ENCODE measurements at places on chromosomes 7 and 10.
A peak's percentile ranks its signal among the peaks of the same experiment; 100 is the strongest.

- H3K4me1 ChIP-seq = no peaks in the 10 kb centered on the region
- H3K27me3 ChIP-seq = no peaks in the 10 kb centered on the region
- H3K27ac ChIP-seq = no peak overlapping the region
- H3K36me3 ChIP-seq = no peaks in the 10 kb centered on the region
Measured at GRCh38 chr7:52340067-52340466, 695.4 kb upstream of the POM121L12 start.

GRCh38 chr10:77532068-77532467 is 105.5 kb downstream of the KCNMA1 start:
- no peaks in the 10 kb centered on the region for H3K36me3 ChIP-seq
- H3K27ac ChIP-seq = no peak overlapping the region
- peaks cover 10% of the 10 kb centered on the region for H3K4me1 ChIP-seq

- H3K27ac ChIP-seq = no peak overlapping the region
- no peaks in the 10 kb centered on the region for H3K27me3 ChIP-seq
- H3K36me3 ChIP-seq = no peaks in the 10 kb centered on the region
- no peaks in the 10 kb centered on the region for H3K4me1 ChIP-seq
- H3K4me3 ChIP-seq = no peak overlapping the region
- no peak for DNase-seq
Measured at GRCh38 chr10:89062861-89063260, 72.3 kb downstream of the FAS start.

- H3K36me3 ChIP-seq = no peaks in the 10 kb centered on the region
- no peak overlapping the region for H3K4me3 ChIP-seq
- no peak overlapping the region for H3K27ac ChIP-seq
- no peaks in the 10 kb centered on the region for H3K4me1 ChIP-seq
- no peaks in the 10 kb centered on the region for H3K27me3 ChIP-seq
Measured at GRCh38 chr7:40647719-40648118, 512.9 kb downstream of the SUGCT start.

DNA sequence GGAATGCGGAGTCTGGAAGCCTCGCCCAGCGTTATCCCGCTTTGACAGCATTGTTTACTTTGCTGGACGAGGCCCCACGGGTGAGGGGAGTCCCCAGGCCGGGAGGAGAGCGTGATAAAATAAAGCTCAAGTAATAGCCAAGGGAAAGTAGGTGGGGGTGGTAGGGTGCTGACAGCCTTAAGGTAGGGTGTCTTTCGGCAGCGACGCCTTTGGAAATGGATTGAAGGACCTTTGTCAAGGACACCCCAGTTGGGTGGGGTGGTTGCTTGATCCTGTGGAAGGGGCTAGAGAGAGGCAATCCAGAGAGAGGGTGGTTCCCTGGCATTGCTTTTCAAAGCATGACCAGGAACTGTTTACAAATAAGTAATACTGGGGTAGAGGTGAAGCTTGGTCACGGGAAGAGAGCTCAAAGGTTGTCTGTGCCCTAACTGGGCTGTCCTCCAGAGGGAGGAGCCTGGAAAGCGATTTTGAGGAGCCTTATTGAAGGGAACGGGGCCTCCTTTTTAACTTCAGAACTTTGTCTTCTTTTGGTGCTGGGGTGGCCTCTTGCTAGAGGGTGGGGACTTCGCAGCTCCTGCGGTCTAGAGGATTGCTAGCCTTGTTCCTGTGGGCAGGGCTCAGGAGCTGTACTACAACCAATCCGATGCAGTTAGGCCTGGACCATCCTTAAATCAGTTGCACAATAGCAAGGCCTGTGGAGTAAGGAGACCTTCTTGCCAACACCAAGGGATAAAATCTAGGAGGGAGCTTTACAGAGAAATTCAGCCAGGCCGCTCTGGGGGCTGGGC is 1.3 kb downstream of the EIF4EBP2 start:
- no peaks in the 10 kb centered on the region for H3K27me3 ChIP-seq
- peaks cover 30% of the 10 kb centered on the region for H3K4me1 ChIP-seq
- peaks cover 5% of the 10 kb centered on the region for H3K36me3 ChIP-seq
- peak overlapping the region; percentile 98 for H3K27ac ChIP-seq
- peak; percentile 94 for DNase-seq

- H3K4me3 ChIP-seq = no peak overlapping the region
- H3K27ac ChIP-seq = no peak overlapping the region
- H3K4me1 ChIP-seq = no peaks in the 10 kb centered on the region
- no peak for DNase-seq
- H3K27me3 ChIP-seq = no peaks in the 10 kb centered on the region
Measured at GRCh38 chr7:82539969-82540368, 96.4 kb upstream of the CACNA2D1 start.

GRCh38 chr7:22296265-22296566 is 60.7 kb downstream of the RAPGEF5 start:
- no peaks in the 10 kb centered on the region for H3K4me1 ChIP-seq
- no peak overlapping the region for H3K27ac ChIP-seq

DNA sequence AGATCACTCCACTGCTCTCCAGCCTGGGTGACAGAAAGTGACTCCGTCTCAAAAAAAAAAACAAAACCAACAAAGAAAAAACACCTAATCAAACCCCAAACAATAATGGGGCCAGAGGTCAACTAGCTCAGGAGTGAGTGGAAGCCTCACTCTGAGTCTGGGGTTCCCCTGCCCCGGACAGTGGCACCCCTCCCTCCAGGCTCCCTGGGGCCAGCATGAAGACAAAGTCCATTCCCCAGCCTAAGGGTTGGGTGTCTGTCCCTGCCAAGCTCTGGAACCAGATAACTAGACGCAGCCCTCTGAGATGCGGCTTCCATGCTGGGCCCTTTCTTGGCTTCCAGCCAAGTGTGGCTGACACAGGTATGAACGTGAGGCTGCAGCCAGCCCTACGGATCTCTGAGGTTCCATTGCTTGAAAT is 1.7 kb upstream of the FUOM start:
- no peak for DNase-seq
- peaks cover 18% of the 10 kb centered on the region for H3K36me3 ChIP-seq
- H3K27me3 ChIP-seq = no peaks in the 10 kb centered on the region
- no peak overlapping the region for H3K4me3 ChIP-seq
- H3K4me1 ChIP-seq = peaks cover 12% of the 10 kb centered on the region

DNA sequence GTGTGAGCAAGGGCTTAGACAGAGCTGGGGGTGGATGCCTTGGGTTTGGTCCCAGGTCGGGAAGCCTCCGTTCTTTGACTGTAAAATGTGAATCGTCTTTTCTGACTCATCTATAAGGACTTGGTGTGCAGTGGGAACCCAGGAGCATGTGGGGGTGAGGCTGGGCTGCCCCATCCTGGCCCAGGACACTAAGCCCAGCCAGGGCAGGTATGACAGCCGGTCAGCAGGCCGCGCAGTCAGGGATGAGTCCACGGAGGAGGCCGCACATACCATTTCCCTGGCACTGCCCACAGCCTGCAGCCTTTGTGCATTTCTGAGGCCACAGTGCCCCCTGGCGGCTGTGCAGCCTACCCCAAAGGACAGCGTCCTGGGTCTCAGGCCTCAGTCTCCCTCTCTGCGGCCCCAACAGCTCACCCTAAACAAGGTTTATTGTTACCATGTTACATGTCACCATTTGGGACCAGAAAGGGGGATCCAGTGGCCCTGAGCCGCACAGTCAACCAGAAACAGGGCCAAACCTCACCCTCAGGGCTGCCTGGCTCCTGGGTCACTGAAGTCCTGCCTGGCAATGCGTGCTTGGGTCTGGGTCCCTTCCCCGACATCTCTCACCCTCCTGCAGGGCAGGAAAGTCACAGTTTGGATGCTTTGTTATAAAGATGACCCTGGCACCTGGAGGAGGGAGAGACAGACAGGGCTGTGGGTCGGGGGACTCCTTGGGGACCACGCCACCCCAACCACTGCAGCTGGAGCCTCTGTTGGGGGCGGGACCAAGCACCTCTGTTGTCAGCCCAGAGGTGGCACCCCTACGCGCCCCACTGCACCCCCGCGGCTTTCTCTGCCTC is 14.4 kb upstream of the SH2B2 start:
- H3K27me3 ChIP-seq = no peaks in the 10 kb centered on the region
- DNase-seq = peak; percentile 83
- H3K4me1 ChIP-seq = no peaks in the 10 kb centered on the region
- H3K4me3 ChIP-seq = no peak overlapping the region
- no peaks in the 10 kb centered on the region for H3K36me3 ChIP-seq

GRCh38 chr7:42485301-42485766 is 248.3 kb upstream of the GLI3 start:
- no peak for DNase-seq
- no peaks in the 10 kb centered on the region for H3K4me1 ChIP-seq
- no peak overlapping the region for H3K4me3 ChIP-seq
- H3K36me3 ChIP-seq = no peaks in the 10 kb centered on the region

GRCh38 chr7:36217211-36217960 is 64.3 kb downstream of the EEPD1 start:
- no peaks in the 10 kb centered on the region for H3K36me3 ChIP-seq
- no peaks in the 10 kb centered on the region for H3K4me1 ChIP-seq
- no peak overlapping the region for H3K4me3 ChIP-seq
- no peak for DNase-seq
- H3K27me3 ChIP-seq = no peaks in the 10 kb centered on the region

DNA sequence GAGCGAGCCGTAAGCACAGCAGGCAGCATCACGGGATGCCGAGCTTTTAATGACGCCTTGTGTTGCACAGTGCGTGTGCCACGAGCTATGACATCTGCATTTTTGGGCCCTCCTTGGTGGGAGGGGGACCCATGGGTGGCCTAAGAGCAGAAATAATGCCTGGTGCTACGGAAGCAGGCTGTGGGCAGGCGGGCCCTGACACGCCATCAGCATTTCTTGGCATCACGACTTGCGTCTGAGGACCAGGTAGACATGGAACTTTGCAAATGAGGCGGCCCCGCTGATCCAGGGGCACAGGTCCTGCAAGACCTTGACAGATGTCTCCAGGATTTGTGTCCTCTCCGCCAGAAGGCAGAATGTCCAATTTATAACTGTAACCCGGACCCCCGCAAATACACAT is 117.8 kb upstream of the RNF32 start:
- H3K27me3 ChIP-seq = no peaks in the 10 kb centered on the region
- H3K27ac ChIP-seq = no peak overlapping the region
- H3K4me3 ChIP-seq = no peak overlapping the region
- DNase-seq = no peak

DNA sequence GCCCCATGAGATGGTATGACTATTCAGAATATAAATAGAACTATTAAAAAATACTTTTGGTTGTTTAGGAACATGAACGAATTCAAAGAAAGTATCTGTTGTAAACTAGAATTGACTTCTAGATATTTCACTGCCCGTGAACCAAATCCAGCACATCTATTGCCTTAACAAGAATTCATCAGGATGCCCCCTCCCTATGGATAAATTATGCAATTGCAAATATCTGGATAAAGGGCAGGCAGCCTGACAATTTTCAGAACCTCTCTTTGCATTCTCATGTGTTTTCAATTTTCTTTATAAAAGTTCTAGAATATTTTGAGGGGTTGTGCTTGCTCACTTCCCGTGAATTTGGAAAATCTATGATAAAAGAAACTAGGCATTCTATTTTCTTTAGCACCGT is 822.1 kb upstream of the SORCS1 start:
- no peak overlapping the region for H3K4me3 ChIP-seq
- no peak overlapping the region for H3K27ac ChIP-seq
- DNase-seq = no peak
- H3K4me1 ChIP-seq = no peaks in the 10 kb centered on the region

DNA sequence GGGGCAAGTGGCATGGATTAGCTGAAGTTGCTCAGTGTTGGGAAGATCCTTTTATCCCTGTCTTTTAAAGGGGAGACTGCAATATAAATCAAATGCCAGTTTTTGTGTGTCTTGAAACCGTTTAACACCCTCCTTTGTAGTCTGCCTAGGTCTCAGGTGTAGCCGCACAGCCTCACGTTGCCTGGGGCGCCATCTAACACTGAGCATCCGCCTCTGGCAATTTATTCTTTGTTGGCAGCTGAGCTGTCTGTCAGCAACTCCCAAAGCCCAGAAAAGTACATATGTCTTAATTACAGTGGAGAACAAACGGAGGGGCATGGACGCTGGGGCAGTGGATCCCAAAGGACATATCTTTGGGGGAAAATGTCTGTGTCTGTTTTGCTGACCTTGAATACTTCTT is 254.7 kb downstream of the STK31 start:
- no peaks in the 10 kb centered on the region for H3K27me3 ChIP-seq
- H3K27ac ChIP-seq = no peak overlapping the region
- H3K36me3 ChIP-seq = no peaks in the 10 kb centered on the region
- H3K4me1 ChIP-seq = no peaks in the 10 kb centered on the region

GRCh38 chr7:79471283-79471682 is 17.8 kb upstream of the MAGI2 start:
- no peaks in the 10 kb centered on the region for H3K27me3 ChIP-seq
- no peak overlapping the region for H3K4me3 ChIP-seq
- no peak for DNase-seq
- H3K4me1 ChIP-seq = no peaks in the 10 kb centered on the region
- H3K36me3 ChIP-seq = peaks cover 5% of the 10 kb centered on the region
- peak overlapping the region; percentile 4 for H3K27ac ChIP-seq

DNA sequence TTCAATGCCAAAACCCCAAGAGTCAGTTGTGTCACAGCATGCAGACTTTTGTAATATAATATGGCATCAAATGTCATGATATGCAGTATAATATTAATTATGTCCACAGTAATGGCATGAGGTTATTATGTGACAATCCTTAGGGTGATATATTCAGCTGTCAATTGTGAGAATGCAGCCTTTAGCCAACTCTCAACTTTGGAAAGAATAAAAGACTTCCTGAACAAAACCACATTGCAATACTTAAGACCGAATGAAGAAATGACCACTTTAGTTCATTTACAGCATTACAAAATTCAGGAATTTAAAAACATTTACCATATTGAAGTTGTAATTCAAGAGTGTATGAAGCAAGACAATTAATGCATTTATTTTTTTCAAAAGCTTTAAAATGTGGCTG is 45.4 kb downstream of the CPVL start:
- H3K27me3 ChIP-seq = no peaks in the 10 kb centered on the region
- H3K27ac ChIP-seq = no peak overlapping the region
- no peak overlapping the region for H3K4me3 ChIP-seq

DNA sequence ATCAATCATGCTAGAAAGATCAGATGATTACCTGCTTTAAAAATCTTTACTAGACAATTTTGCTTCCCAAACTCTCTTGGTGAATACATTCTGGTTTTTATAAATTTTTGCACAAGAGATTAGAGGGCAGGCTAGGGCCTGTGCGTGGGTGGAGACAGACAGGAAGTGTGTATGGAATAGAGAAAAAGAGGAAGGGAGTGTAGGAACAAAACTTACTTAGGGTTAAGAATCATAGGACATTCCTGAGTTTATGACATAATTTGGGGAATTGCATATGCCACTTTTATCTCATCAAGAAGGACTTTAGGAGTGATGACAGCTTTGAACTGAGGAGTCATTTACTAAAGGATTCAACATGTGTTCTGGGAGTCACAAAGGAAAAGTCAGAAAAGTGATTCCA is 31.3 kb downstream of the LAMB1 start:
- no peak for DNase-seq
- H3K27ac ChIP-seq = peak overlapping the region; percentile 95
- H3K27me3 ChIP-seq = no peaks in the 10 kb centered on the region

- no peaks in the 10 kb centered on the region for H3K27me3 ChIP-seq
- no peak for DNase-seq
- H3K4me3 ChIP-seq = no peak overlapping the region
- no peaks in the 10 kb centered on the region for H3K36me3 ChIP-seq
Measured at GRCh38 chr10:77406764-77407430, 230.7 kb downstream of the KCNMA1 start.

- peak overlapping the region; percentile 34 for H3K27ac ChIP-seq
- H3K36me3 ChIP-seq = no peaks in the 10 kb centered on the region
- H3K4me3 ChIP-seq = no peak overlapping the region
- H3K27me3 ChIP-seq = no peaks in the 10 kb centered on the region
Measured at GRCh38 chr10:24901686-24902399, 50.6 kb downstream of the PRTFDC1 start.

Measured in ascending aorta (tissue), 2 donors.